ENCODE measurements at places on chromosomes 1 and 21.
A peak's percentile ranks its signal among the peaks of the same experiment; 100 is the strongest.

DNA sequence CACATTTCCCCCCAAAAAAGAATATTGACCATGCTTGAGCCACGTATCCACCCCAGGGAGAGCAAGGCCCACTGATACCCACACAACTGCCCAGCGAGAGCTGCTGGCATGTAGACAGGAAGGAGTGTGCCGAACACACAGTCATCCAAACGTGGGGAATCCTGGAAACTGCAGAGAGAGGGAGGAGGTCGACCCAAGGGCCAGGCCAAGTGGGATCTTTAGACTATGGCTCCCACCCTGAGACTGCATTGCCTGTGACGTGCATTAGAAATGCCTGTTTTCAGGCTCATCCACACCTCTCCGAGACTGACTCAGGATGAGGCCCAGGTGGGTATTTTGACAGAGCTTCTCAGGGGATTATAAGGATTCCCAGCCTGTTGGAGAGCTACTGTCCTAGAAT is 25.9 kb downstream of the NIPAL3 start:
- no peak for DNase-seq

DNA sequence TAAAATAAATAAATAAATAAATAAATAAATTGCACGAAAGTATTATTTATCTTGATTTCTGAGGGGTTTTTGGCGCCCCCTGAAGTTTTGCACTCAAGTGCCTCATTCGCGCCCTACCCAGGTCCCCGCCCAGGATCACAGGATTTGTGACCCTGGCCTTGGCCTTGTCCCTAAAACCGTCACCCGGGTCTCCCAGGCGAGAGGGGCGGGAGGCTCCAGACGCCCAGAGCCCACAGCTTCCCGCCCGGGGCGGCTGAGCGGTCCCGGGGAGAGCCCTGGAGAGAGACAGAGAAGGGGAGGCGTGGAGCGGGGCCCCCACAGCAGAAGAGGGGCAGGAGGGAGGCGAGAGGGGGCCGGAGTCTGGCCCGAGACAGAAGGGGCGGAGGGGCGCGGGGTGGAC is 91.8 kb upstream of the CASZ1 start:
- no peak for DNase-seq

DNA sequence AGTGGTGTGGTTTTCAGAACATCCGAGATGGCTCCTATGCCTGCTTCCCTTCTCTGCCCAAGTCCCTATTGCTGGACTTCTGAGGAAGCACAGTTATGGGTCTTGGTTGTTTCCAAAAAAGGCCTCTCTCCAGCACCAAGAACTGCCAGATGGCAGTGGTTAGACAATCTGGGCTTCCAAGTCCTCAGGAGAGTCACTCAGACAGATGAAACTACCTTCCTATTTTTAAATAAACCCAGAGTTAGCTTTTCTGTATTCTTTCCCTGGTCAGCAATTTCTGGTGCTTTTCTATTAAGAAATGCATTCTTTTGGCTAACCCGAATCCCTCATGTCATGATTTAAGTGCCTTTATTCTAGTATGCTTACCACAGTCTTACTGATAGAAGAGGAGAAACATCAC is 245.9 kb downstream of the PRDM2 start:
- no peak for DNase-seq

DNA sequence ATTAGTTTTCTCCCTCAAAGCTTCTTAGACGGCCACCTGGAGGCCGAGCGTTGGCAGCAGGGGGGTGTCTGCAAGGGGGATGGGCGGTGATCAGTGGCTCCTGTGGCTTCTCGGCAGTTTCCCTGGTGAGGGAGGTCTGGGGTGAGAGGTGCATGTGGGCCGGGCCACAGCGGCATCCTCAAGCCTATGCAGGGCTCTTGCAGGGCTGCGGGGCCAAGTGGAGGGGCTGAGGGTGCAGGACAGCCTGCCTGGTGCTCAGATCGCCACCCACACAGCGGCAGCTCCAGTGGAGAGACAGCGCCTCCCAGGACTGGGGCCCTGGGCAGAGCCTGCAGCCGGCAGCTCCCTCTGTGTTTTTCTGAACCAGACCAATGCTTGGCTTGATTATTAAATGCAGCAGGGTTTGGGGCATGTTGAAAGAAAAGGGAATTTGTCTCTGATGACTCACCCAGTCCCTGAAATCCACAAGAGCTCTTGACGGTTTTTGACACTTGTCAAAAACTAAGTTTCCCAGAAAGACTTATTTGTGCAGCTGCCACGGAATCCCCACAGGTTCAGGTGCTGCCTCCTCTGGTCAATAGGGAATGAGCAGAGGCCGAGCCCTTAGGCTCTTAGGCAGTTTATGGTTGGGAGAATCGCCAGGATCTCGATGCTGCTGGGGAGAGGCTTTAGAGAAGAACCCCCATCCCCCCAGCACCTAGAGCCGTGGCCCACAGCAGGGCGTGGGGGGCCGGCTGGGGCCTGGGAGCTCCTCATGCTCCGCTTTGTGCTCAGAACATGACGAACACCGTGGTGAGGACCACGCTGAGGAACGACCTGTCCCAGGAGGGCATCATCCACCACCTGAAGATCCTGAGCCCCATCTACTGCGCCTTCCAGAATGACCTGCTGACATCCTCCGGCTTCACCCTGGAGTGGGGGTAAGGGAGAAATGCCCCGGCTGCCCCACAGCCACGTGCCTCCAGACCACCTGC is 54.7 kb downstream of the UMODL1 start:
- no peak for DNase-seq

GRCh38 chr21:41683815-41684214 is 83.0 kb downstream of the RIPK4 start:
- no peak for DNase-seq

- DNase-seq = no peak
These were observed 166.2 kb downstream of the ASTN1 start for GRCh38 chr1:176998183-176998795.

- no peak for DNase-seq
These were observed 23.7 kb downstream of the JAK1 start for GRCh38 chr1:64942675-64943074.

- DNase-seq = no peak
These were observed 117.0 kb downstream of the ZC3H11B start for GRCh38 chr1:219495737-219496408.

GRCh38 chr1:235416662-235417049 is 49.4 kb downstream of the TBCE start:
- DNase-seq = no peak

DNA sequence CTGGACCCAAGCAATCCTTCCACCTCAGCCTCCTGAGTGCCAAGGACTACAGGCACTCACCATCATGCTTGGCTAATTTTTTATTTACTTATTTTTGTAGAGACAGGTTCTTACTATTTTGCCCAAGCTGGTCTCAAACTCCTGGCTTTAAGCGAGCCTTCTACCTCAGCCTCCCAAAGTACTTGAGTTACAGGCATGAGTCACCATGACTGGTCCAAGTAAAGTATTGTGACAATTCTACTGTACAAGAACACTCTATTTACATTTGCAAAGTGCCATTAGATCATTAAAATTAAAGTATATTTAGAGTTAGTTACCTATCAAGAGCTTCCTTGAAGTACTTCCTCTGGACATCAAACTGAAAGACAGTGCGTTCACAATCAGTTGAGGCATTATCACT is 44.8 kb downstream of the NRDC start:
- DNase-seq = no peak

DNA sequence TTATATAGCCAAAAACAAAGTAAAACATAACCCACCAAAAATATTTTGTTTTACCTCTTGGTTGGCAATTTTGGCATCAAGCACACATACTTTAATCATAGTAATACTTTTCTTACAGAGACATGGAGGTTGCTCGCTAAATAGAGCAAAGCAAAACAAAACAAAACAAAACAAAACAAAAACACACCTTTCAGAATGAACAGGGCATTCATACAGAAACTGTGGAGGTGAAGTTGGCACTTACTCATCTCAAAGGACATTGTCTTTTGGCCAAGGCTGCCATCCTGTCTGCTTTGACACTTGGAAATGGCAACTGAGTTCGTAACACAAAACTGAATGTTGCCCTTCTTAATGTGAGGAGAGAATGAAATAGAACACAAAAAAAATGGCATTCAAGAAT is 773.1 kb downstream of the USP25 start:
- DNase-seq = no peak

GRCh38 chr1:1540090-1540817 is at the start of gene TMEM240:
TSS of gene TMEM240 (minus strand) at chr1:1540624. CDS start at chr1:1540346, 278 bp downstream.
- DNase-seq = no peak

GRCh38 chr1:24857507-24858133 is 72.5 kb downstream of the RUNX3 start:
- DNase-seq = no peak

GRCh38 chr21:16076465-16076864 is 346.7 kb downstream of the USP25 start:
- no peak for DNase-seq

GRCh38 chr1:151799179-151800022 is 5.8 kb downstream of the LINGO4 start:
- DNase-seq = no peak

- DNase-seq = no peak
These were observed at the start of gene HMGCS2 for GRCh38 chr1:119768778-119769177. TSS of gene HMGCS2 (minus strand) at chr1:119768905. CDS start at chr1:119768844, 61 bp downstream.

GRCh38 chr21:46001821-46002681 is 20.5 kb downstream of the COL6A1 start:
- no peak for DNase-seq

DNA sequence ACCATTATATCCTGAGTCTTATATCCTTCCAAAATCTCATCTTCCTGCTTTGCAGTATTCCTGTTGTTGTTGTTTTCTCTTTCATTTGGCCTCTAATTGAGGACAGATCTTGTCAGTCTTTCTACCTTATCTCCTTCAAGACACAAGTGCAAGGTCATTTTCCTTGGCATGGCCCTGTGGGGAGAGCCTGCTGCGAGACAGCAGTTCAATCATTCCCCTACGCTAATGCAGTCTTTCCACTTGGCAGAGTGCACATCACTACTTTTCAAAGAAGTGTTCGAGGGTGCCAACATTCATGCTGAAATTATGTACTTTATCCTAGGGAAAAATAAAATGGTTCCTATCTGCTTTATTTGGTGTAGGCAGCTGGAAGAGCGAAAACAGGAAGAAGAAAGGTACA is 130.3 kb upstream of the SPATA6 start:
- DNase-seq = no peak

GRCh38 chr1:156320560-156320959 is 17.5 kb downstream of the CCT3 start:
- no peak for DNase-seq

DNA sequence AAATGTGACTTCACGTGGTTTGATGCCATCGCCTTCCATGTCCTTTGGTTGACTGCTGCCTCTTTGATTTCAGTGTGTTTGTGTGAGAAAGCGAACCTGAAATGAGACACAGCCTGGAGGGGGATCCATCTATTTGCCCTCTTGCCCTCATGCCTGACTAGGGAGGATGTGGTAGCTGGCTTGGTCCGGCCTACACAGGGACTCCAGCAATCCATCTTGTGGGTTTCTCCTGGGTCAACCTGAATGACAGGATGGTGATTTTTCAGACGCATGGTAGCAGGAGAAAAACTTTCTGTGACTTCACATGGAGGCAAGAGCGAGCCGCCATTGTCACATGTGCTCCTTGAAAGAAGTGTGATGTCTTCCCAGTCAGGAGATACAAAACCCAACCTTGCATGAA is 117.9 kb upstream of the DNAH14 start:
- no peak for DNase-seq

GRCh38 chr1:26075421-26076144 is 8.2 kb upstream of the TRIM63 start:
- no peak for DNase-seq

- no peak for DNase-seq
These were observed 38.4 kb upstream of the SPAG17 start for GRCh38 chr1:118223426-118223825.

DNA sequence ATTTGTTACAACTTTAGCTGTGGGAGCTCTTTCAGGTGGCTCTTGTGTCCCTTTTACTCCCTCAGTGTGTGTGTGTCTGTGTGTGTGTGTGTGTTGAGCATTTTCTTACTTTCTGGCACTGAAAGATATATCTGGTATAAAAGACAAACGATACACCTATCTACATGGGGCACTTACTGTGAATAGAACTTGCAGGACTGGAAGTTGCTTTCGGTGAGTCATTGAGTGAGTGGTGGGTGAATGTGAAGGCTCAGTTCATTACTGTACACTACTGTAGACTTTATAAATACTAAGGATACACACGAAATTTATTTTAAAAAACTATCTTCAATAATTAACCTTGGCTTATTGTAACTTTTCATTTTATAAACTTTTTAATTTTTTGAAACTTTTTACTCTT is 38.7 kb downstream of the BTBD8 start:
- DNase-seq = no peak

- DNase-seq = no peak
These were observed 1.9 kb upstream of the CCDC30 start for GRCh38 chr1:42461196-42461595.

DNA sequence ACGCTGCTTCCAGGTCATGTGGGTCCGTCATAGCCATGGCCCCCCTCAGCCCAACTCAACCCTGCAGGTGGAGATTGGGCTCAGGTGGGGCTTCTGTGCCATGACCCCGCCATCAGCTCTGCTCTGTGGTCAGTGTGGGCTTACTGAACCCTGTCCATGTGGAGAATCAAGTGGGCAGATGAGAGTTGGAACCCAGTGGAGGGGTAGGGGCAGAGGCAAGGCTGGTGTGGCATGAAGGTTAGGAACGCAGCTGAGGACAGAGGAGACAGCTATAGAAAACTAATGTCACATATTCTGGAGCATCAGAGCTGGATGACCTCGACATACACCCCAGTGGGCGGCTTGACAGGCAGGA is 355.9 kb downstream of the PTPRU start:
- DNase-seq = no peak

GRCh38 chr1:214228976-214229375 is 52.0 kb upstream of the SMYD2 start:
- no peak for DNase-seq

DNA sequence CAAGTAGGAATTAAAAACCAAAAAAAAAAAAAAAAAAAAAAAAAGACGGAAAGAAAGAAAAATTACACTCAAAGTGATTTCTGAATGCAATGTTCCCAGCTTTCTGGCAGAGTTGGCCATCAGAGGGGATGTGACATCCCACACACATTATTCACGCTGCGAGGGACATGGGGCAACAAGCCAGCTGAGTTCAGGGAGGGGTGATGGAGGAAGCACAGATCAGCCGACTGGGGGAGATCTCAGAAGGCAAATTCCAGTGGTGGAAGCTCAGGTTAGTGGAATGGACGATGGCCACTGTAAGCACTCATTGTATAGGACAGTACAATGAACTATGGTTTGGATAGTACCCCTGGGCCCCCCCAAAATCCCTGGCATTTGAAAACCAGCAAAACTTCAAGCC is 311.9 kb downstream of the PCP4 start:
- no peak for DNase-seq

- DNase-seq = peak; percentile 67
These were observed at the start of gene ATPAF1 for GRCh38 chr1:46667782-46668760. TSS of gene ATPAF1 (minus strand) at chr1:46668364. CDS start at chr1:46668322, 42 bp downstream.

Measured in 8988T (cell line).